ENCODE measurements at places on chromosomes 6 and 20.
A peak's percentile ranks its signal among the peaks of the same experiment; 100 is the strongest.

GRCh38 chr20:4533368-4534133 is 188.2 kb upstream of the PRND start:
- no peak for DNase-seq

DNA sequence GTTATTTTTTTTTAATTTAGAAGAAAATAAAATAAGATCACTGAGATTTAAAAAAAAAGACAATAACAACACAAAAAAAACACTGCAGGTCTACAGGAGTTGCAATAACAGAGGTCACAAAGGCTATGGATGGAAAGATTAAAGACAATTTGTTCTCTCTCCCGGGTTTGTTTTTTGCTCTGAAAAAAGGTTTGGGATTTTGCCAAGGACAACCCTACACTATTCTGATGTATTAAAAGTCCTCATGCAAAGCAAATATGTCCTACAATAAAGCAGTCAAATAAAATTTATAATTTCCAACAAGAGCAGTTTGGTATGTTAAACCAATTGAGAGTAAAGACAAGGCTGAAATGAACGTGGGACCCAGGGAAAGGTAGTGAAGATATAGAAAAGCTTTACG is 55.6 kb downstream of the PTPRK start:
- no peak for DNase-seq

DNA sequence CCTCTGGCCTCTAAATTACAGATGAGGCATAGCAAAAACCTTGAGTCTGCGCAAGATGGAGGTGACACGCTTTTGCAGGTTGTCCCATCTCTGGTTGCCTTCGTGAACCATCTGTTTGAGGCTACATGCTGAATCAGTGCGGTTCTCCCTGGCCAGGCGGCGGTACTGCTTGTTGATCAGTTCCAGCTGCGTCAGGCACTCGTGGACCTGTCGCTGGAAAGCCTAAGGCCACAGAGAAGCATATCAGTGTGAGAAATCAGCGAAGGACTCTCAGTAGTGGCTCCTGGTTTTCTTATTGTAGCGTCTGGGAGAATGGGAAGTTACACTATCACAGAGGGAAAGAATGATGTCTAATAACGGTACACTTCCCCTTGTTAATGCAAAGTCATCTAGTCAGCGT is 344.4 kb downstream of the ESR1 start:
- peak; percentile 18 for DNase-seq

DNA sequence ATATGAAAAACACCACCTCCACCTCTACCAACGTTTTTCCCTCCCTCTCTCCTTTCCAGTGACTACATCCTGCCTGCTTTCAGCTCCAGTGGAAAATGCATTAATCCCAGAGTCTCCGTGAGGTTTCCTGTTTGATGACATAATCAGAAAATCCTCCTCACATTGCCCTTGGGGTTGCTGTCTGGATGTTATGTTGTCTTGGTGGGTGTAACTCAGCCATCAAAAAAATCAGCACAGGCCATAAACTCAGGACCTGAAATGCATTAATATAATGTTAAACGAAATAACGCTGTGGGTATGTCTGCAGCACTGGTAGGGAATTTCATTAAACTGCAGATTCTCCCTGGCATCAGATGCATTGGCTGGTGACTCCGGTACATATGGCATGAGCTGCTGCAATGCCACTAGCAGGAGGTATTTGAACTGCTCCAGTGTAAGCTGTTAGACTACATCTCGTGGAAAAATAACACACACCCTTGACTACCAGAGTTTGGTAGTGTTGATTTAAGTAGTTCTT is 297.8 kb downstream of the PRL start:
- no peak for DNase-seq

GRCh38 chr20:49167811-49168507 is 20.2 kb downstream of the STAU1 start:
- DNase-seq: peak; percentile 38

GRCh38 chr6:151499551-151499950 is 5.7 kb downstream of the CCDC170 start:
- DNase-seq: no peak

- DNase-seq: peak; percentile 67
Observed at GRCh38 chr6:166969390-166970002, 13.1 kb upstream of the RNASET2 start.

- peak; percentile 35 for DNase-seq
Observed at GRCh38 chr6:106727480-106728149, 98.2 kb downstream of the QRSL1 start.

DNA sequence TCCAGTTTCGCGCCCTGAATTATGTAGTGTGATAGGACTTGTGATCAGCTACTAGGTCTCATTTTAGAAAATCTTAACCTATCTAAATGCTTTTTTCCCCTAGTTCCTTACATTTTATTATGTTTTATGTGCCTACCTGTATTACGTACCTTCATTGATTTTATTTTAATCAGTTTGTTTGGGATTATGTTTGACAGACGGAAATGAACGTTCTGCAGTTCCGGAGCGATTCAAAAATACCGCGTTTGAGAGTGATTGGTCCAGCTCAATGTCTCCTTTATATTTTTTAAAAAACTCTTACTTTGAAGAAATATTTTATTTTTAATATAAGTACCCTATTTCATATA is 114.3 kb upstream of the BTN3A2 start:
- peak; percentile 79 for DNase-seq

DNA sequence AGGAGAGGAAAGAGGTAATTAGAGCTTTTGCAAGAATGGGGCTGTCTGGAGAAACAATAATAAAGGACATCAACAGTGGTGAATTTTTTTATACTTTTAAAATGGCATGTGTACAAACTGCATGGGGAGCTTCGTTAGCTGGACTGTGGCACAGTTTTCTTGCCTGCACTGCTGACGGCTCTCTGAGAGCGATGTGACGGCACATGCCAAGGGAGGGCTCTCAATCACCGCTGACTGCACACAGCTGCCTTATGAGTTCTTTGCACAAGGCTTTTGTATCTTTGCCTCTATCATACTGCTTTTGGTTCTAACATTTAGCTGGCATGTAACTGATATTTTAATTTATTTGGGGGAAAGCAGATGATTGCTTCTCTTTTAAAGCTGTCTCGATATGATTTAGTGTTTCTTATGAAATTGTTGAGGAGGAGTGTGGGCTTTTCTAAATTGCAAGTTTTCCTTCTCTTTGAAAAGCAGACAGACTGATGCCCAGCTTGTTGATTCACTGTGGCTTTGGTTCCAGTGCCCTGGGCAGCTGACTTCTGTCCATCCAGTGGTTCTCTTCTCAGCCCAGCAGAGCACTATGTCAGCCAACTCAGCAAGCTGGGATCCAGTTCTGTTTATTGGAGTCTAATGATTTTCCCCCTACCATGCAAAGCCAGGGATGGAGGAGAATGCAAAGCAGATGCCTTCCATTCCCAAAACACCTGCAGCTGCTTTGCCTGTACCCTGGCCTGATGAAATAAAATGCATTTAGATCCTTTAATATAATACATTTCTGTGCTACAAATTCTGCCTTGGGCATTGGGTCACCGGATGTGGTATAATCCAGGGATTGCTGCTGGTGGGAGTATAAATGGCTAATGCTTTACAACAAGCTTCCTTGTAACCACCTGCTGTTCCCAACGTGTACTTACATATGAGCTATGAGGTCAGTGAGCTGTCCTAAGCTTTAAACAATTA is 323.9 kb downstream of the ZFAND3 start:
- no peak for DNase-seq

- no peak for DNase-seq
Observed at GRCh38 chr6:41818271-41819054, 31.0 kb downstream of the TOMM6 start.

DNA sequence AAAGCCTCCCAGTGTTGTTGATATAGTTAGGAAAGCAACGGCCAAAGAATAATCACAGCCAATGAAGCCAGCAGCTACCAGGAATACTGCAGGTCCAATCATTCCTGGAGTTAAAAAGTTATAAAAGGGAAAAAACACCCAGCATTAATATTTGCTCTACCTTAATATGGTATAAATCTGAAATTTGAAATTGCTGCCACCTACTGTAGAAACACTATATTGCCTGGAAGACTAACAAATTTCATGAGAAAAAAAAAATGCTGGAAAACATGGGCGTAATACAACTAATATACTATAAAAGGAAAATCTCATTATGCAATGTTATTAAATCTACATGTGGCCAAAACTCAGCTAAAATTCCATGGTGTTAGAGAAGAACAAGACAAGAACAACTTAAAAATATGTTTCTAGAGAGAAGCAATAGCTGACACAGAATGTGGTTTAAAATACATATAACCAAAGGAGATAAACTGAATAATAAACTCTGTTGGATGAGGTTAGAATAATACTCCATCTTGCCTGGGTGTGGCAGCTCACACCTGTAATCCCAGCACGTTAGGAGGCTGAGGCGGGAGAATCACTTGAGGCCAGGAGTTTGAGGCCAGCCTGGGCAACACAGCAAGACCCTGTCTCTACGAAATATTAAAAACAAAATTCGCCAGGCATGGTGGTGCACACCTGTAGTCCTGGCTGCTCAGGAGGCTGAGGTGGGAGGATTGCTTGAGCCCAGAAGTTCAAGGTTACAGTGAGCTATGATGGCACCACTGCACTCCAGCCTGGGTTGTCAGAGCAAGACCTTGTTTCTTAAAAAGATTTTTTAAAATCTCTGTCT is 43.1 kb downstream of the SLC17A5 start:
- DNase-seq: peak; percentile 77

DNA sequence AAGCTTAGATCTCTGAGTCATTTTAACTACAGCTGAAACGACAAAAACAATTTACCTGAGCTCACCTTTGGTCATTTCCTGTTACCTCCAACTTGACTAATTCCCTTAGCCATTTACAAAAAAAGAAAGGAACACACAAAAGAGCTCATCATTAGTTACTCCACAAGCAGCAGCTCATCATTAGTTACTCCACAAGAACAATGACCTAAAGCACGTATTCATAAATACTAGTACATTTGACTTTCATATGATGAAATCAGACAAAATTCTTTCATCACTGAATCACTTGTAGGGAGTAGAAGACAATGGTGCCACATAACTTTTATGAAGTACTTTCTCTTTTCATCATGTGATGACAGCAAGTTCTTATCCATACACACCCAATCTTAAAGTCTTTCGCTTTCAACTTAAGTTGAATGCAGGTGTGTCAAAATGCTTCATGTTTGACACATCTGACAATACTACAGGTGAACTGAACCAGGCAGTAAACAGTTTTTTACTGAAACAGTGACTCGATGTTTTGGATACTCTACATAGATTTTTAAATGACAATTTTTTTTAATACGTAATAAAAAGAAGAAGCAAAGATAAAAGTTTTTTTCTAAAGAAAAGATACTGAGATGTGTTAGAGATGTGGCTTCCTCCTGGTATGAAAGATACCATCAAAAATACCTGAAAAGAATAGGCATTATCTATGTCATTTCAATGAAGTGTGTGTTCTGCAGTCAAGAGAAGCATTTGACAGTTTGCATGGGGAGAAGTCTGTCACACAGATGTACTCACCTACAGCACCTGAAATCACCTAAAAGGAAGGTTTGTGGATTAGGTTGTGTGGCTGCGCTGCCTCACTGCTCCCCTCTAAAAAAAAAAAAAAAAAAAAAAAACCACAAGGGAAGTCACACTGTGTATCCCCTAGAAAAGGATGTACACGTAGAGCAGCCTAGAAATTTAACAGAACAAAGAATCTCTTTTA is 109.1 kb downstream of the PRDM1 start:
- peak; percentile 46 for DNase-seq

DNA sequence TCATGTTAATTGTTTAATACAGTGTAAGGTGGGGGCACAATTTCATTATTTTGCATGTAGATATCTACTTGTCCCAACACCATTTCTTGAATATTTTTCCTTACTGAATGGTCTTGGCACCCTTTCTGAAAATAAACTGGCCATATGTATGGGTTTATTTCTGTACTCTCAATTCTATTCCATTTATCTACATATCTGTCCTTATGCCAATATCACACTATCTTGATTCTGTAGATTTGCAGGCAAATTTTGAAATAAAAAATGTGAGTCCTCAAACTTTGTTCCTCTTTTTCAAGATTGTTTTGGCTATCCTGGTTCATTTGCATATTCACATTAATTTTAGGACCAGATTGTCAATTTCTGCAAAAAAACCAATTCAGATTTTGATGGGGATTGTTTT is 34.8 kb downstream of the SCGN start:
- DNase-seq: no peak
